ENCODE measurements at places on chromosomes 7 and 10.

DNA sequence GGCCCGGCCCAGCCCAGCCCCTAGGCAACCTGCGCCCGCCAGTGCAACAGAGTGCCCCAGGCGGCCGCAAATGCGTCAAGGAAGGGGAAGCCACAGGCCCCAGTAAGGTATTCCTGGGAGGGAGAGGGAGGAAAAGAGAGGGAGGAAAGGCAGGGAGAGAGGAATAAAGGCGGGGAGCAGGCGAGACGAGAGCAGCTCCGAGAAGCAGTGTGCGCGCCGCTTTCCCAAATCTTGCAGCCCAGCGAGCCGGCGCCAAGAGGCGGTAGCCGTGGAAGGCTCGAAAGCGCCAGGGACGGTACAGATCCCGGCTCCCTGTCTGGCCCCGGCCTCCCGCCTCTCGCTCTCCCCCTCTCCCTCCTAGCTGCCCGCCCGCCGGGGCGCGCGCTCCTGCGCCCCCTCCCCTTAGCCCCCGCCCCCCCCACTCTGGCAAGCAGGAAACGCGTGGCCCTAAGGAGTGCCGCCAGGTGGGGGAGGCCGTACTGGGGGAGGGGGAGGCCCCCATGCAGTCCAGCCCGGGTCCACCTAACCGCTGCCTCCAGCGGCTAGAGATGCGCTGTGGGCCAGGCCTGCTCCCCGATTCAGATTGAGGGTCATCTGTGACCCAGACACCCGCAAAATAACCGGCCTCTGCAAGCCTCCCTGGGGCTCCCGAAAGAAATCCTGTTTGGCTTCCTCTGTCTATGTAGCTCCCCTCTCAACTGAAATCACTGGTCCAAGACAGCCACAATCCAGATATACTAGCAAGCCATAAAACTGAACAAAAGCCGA, 4.3 kb downstream of the HOXA10 start:
- DNase-seq, result peak; percentile 79

DNA sequence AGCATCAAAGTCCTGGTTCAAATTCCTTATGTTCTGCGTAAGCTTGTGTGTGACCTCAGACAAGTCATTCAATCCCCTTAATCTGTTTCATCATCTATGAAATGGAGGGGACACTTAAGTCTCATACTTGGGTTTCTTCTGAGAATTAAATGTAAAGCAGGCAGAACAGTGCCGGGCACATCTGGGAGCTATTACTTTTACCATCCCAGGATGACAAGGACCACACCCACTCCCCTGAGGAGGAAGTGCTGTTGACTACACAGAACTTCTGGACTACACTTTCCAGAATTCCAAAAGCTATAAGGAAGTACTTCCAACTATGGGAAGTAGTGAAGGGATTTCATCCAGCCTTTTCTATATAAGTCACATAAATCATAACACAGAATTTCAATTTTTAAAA, 294.9 kb downstream of the IPMK start:
- no peak for DNase-seq

- no peak for DNase-seq
Measured at GRCh38 chr10:103225939-103226338, 19.7 kb upstream of the RPEL1 start.

GRCh38 chr7:74256491-74257408, 2.6 kb upstream of the RFC2 start:
- DNase-seq, result peak; percentile 60

GRCh38 chr10:100655326-100655759, 90.0 kb upstream of the PAX2 start:
- no peak for DNase-seq

Data from right hindlimb (tissue), 1 donor.